NCI-H2107 (cell line): ENCODE measurements at places on chromosomes 3 and 15.

DNA sequence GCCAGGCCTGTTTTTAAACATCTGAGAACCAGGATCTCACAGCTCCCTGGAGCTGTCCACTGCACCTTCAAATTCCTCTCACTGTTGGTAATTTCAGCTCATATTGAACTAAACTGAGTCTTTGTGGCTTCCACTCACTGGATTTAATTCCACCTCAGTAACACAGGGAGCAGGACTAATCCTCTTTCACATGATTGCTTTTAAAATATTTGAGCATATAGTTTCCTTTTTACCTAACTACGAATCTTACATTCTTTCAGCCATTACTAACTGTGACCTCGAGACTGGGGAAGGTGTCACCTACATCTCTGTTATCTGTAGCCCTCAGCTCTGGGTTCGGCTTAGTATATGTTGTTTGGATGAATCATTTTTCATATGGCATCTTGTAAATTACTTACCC is 194.3 kb upstream of the C2CD4B start:
- DNase-seq, result no peak

DNA sequence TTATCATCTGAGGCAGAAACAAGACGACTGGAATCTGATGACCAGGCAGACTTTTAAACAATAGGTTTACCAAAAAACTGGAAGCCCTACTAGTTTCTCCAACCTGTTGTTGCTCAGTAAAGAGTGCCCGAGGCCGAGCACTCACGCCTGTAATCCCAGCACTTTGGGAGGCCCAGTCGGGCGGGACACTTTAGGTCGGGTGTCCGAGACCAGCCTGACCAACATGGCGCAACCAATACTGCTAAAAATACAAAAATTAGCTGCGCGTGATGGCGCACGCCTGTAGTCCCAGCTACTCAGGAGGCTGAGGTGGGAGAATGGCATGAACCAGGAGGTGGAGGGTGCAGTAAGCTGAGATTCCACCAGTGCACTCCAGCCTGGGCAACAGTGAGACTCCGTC is 1.1 kb upstream of the WDR5B start:
- DNase-seq, result no peak

- DNase-seq, result no peak
Measured at GRCh38 chr15:39281094-39281493, 299.8 kb upstream of the THBS1 start.

- no peak for DNase-seq
Measured at GRCh38 chr15:52559575-52559974, 9.3 kb downstream of the ARPP19 start.

DNA sequence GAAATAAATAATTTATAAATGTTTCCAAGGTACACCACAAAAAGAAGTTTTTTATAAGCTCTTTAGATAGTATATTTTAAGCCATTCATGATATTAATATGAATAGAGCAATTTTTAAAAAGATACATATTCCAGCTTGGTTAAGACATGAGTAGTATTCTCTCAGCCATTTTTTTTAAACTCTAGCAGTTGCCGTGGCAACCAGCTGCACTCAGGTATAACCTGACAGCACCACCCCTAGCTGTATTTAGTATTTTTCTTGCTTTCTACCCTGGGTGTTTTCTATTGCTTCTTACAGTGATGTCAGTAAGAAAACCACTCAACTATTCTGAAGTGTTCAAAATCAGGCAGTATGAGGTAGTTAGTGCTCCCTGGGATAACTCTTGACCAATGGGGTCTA is 496.3 kb upstream of the CNTN3 start:
- no peak for DNase-seq

DNA sequence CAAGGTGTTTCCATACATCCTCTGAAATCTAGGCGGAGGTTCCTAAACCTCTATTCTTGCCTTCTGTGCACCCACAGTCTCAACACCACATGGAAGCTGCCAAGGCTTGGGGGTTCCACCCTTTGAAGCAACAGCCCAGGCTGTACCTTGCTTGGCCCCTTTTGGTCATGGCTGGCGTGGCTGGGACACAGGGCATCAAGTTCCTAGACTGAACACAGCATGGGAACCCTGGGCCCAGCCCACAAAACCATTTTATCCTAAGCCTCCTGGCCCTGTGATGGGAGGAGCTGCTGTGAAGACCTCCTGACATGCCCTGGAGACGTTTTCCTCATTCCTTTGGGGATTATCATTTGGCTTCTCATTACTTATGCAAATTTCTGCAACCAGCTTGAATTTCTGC is 739.0 kb upstream of the NECTIN3 start:
- DNase-seq, result no peak

DNA sequence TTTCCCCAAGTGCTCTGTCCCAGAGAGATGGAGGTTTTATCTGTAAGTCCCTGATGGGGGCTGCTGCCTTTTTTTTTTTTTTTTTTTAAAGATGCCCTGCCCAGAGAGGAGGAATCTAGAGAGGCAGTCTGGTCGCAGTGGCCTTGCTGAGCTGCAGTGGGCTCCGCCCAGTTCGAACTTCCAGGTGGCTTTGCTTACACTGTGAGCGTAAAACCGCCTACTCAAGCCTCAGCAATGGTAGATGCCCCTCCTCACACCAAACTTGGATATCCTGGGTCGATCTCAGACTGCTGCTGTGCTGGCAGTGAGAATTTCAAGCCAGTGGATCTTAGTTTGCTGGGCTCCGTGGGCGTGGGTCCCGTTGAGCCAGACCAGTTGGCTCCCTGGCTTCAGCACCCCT is 51.6 kb downstream of the SLC2A2 start:
- DNase-seq, result no peak

DNA sequence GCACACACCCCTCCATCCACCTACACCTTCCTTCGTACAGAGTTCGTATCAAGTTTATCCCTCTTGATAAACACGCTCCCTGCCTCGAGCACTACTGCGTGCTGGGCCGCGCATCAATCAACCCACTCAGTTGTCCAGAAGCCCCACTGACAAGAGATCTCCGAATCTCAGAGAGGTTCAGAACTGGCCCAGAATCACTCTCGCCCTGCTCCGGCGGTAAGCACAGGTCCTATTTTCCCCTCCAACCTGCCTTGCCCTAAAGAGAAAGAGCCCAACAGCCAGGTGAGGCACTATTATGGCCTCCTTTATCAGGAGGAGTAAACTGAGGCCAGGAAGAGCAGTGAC is 494 bp upstream of the NISCH start:
- DNase-seq, result no peak

DNA sequence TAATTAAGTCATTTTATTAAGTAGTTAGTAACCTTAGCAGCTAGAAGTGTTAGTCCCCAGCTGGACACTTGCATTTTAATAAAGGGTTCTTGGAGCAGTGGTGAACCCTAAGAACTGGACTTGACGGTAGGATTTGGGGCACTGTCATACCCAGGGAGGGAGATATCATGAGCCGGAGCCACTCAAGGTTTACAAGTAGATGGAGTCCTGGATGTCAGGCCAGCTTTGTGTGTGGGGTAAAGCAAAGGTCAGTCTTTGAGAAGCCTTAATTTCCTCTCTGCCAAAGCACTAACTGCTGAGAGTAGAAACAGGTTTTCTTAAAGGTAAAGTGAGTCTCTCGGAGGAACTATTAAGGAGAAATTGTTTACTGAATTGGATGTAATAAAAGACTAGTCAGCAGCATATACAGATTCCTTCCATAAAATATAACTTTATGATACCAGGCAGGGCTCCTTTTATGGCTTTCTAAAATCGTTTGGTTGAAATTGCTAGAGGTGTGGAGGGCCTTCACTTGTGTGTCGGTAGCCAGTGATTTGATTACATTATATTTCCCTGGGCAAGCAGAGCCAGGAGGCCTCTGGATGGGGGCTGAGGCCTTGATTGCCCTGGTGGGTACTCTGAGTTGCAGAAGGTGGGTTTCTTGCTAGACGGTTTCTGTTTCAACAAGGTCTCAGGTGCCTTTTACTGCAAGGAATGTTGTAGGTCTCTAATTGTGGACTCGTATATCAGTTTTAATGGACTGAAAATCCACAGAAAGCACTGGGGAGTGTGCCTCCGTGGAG is 23.1 kb downstream of the SQOR start:
- no peak for DNase-seq

GRCh38 chr3:2099028-2099671 is 484 bp downstream of the CNTN4 start:
- no peak for DNase-seq

DNA sequence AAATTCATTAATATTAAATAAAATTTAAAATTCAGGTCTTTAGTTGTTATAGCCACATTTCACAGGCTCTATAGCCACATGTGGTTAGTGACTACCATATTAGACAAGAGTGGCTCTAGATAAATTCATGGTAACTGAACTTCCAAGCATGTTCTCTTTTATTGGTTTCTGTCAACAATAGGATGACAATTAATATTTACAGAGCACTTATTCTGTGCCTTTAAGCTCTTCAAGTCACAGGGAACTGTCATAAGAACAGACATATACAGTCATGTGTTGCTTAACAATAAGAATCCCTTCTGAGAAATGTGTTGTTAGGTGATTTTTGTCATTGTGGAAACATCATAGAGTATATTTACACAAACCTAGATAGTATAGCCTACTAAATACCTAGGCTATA is 38.8 kb upstream of the SLC25A36 start:
- DNase-seq, result no peak

DNA sequence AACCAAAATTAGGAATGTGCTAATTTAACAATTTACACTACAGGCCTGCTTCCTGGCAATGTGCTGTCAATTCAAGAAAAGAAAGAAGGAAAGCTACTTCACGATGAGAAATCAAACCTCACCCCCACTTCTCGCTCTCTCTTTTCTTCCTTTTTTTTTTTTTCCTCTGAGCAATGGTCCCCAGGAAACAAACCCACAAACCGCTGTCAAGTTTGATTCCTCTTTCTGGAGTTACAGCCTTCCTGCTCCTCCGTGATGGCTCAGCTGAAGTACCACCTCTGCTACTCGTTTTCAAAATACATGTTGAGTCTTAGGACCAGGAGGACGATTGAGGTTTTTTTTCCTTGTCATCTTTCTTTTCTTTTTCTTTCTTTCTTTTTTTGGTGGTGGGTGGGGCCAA is 3.4 kb upstream of the TRIM71 start:
- DNase-seq, result no peak

GRCh38 chr3:175383813-175384212 is 524.7 kb downstream of the NAALADL2 start:
- DNase-seq, result no peak

DNA sequence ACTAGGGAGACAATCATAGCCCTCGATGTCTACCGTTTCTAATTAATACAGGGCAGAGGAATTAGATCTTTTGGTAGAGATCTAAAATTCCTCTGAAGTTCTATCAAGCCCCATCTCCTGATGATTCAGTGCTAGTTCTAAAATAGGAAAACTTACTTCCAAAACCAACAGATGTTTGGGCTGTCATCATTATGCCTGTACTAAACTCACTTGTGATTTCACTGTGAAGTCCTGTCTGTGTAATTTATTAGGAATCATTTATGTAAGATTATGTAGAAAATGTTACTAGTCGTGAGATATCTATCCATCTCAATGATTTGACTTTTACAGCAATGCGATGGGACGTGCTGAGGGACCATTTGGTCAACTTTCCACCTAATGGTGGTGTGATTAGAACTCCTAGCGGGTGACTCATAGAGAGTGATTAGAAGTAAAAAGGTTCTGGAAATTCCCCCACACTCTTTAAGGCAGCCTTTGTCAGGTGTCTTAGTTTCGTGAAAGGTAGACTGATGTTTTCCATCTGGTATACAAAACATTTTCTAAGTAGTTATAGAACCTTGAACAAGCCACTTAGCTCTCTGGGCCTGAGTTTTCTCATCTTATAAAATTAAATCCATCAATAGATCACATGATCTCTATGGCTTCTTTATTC is 34.2 kb downstream of the LIPC start:
- no peak for DNase-seq

DNA sequence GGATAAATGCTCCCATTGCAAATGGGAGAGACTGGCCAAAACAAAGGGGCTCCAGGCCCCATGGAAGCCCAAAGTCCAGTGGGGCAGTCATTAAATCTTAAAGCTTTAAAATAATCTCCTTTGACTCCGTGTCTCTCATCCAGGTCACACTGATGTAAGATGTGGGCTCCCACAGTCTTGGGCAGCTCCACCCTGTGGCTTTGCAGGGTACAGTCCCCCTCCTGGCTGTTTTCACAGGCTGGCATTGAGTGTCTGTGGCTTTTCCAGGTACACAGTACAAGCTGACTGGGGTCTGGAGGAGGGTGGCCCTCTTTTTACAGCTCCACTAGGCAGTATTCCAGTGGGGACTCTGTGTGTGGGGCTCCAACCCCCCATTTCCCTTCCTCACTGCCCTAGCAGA is 45.9 kb downstream of the NIPA2 start:
- DNase-seq, result no peak

DNA sequence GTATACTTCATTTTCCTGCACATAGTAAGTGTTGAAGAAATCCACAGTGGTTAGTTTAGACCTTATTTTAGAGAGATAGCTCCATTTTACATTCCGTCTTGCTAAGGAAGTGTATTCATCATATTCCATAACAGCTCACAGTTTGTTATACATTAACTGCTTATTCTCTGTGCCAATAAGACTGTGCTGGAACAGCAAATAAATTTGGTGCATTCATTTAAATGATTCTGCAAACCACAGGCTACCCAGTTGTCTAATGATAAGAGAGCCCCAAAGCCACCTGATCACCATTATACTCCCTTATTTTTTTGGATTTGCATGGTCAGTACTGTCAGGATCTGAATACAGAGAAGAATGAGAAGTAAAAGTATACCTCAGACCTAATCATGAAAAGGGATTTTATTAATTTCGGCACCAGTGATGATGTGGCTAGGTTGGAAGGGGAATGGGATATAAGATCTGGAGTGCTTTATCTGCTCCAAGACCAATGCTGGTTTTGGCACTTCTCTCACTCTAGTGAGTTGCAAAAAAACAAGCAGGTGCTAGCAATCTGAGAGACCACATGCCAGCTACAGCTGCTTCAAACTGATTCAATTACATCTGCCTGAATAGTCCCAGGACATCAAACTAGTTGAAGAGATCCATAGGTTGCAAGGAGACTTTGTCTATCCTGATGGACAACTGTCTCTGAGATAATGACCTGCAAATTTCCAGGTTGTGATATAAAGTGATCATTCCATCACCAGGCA is 254.8 kb downstream of the ZBTB20 start:
- peak; percentile 47 for DNase-seq

- no peak for DNase-seq
Measured at GRCh38 chr15:34708422-34708821, 46.4 kb downstream of the GJD2 start.

GRCh38 chr3:5014391-5014790 is 35.2 kb downstream of the BHLHE40 start:
- no peak for DNase-seq

GRCh38 chr3:175818811-175819464 is 959.8 kb downstream of the NAALADL2 start:
- no peak for DNase-seq

GRCh38 chr15:94383041-94383440 is 151.7 kb downstream of the MCTP2 start:
- DNase-seq, result no peak

- no peak for DNase-seq
Measured at GRCh38 chr3:134136604-134137003, 106.9 kb upstream of the SLCO2A1 start.

DNA sequence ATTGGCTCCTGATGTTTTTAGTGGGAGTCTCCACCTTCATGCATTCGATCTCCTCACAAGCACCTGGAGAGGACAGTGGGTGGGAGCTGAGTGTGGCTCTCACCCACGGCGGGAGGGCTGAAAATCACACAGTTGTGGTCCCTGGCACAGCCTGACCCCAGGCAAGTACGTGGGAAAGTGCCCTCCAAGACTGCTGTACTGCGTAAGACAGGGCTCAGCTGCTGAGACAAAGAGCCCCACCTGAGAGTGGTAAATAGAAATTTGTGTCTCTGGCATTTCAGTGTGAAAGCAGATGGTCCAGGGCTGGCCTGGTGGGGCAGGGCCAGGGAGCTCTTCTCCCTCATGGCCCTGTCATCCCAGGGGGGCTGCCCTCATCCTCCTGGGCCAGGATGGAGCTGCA is 77.4 kb upstream of the IQSEC1 start:
- DNase-seq, result no peak
